ENCODE measurements at places on chromosomes 3 and 15.

GRCh38 chr3:65955792-65956477 is 82.8 kb downstream of the MAGI1 start:
- no peak for DNase-seq

- no peak for DNase-seq
Measured at GRCh38 chr15:40340740-40341400, at the start of gene CCDC9B. Gene CCDC9B (minus strand): TSS chr15:40340939. CDS start chr15:40340819, 120 bp downstream.

DNA sequence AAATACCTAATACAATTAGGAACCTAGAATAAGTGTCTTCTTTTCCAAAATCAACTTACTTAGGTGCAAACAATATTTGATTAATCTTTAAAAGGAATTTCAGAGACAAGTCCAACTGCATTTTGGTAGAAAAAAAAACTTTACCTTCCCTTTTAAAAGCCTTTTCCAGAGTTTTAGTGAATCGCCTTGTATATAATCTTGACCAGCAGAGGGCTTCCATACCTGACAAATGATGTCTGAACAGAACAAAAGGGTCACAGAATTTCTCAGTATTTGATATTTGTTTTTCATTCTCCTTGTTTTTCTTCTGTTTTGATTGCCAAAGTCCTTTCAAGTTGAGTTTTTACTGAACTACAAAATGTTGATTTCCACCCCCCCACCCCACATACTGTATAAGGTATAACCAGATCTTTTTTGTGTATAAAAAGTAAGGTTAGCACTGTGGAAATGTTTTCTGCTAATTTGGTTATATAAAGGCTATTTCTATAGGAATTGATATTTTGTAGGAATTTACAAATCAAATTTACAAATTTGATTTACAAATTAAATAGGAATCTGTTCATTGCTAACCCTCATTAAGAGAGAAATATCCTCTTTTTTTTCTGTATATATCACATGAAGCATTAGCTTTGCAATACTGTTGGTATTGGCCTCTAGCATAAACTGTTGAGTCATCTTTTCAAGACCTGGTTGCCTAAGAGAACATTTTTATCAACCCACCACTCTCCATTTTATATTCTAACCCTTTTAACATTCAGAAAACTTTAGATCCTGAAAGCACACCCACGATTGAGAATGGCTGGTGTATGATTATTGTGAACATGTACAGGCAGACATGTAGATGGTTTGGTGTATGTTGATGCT is 464.1 kb upstream of the RARB start:
- DNase-seq, result no peak

- no peak for DNase-seq
Measured at GRCh38 chr15:69280783-69281182, 17.9 kb upstream of the PAQR5 start.

DNA sequence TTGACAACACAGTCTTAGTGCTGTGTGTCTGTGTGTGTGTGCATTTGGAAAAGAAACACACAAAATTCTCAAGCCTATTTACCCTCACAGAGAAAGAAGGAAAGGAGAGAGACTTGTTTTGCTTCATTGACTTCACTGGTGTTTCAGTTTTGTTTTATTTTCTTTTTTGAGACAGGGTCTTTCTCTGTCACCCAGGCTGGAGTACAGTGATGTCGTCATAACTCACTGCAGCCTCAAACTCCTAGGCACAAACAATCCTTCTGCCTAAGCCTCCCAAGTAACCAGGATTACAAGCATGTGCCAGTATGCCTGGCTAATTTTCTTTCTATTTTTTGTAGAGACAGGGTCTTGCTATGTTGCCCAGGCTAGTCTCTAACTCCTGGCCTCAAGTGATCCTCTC is 636.9 kb downstream of the TAFA4 start:
- DNase-seq, result no peak

DNA sequence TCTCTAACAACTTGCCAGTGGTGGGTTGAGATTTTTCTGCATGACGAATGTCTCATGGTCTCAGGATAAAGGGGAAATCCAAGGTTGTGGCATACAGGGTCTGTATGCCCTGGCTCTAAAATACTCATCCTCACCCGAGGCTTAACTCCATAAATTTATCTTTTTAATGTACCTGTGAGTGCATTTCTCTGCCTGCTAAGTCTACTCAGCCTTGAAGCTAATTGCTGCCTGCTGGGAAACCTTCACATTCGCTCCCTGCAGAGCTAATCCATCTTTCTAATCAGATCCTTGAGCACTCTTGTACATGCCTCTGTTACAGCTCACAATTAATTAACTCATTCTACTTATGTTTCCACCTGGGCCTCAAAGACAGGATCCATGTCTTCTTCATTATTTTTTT is 93.8 kb downstream of the CMSS1 start:
- no peak for DNase-seq

DNA sequence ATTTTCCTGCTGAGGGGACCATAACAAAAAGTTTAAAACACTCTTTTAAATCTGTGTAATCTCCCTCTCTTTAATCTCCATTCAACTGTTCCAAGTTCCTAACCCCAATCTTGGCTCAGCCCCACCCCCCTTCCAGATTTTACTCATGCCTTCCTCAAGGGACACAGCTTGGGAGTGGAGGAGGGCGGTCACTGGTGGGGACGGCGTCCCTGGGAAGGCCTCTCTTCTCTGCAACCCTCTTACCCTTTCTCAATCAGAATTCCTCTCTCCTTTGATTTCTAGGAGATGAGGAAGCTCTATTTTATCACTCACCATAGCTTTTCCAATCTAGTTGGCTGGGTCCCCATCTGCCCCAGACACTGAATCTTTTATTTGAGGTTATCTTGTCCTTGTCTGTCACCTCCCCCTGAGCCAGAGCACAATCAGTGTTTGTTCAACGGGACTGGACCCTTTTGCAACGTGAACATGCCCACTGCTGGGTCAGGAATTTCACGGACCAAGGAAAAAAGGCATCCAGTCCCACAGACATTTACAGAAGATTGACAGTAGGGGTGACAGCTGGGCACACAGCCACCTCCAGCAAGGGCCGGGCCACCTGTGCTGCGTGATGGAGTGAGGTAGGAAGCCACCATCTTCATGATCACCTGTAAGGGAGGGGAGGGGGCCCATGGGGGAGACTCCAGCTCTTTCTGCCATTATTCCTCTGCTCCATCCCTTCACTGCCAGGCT is 84.0 kb upstream of the HERC1 start:
- DNase-seq, result no peak

- no peak for DNase-seq
Measured at GRCh38 chr3:131048030-131048429, 21.4 kb downstream of the NEK11 start.

- no peak for DNase-seq
Measured at GRCh38 chr3:56308471-56308870, 159.8 kb downstream of the ERC2 start.

- DNase-seq, result no peak
Measured at GRCh38 chr3:174332391-174332790, 526.7 kb upstream of the NAALADL2 start.

DNA sequence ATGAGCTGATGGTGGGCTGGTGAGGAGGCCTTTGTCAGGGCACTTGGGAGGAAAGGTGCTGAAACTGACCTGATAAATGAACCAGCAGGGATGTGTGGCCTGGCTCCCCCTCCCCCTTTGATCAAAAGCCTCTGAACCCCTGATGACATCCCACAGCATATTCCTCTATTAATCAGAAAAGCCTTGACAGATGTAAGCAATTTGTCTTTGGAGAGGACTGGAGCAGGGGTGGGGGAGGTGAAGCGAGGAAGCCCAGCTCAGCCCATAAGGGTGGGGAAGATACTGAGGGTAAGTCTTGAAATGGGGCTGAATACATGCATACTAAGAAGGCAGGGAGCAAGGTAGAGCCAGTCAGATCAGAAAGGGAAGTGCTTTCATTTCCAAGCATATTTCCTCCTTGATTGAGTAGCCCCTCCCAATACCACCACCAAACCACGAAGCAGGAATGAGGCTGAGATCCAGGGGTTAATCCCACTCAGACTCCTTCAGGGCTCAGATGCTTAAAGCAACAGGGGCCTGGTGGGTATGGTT is 34.7 kb upstream of the MRPS22 start:
- no peak for DNase-seq

GRCh38 chr15:80265021-80265420 is 13.0 kb upstream of the CTXND1 start:
- no peak for DNase-seq

- no peak for DNase-seq
Measured at GRCh38 chr15:58298879-58299850, 132.6 kb upstream of the LIPC start.

GRCh38 chr3:187122261-187122660 is 17.0 kb downstream of the RPL39L start:
- no peak for DNase-seq

DNA sequence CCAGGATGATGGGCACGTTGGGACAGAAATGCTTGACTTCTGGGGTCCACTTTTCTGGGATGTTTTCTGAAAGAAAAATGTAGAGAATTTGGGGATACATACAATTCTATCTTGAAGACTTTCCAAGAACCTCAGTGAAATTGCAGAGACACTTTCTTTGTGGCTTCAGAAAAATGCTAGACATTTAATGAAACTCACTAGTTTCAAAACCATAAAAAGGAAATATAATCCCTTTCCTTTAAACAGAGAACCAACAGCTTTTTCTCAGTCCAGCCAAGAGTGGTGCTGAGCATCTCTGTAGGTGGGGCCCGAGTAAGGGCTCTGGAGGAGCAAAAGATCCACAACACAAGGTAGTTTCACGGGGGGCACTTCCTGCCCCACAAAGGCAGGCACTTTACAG is 4.4 kb upstream of the GPX1 start:
- DNase-seq, result no peak

- DNase-seq, result no peak
Measured at GRCh38 chr3:127307916-127308315, 20.1 kb upstream of the PRR20G start.

GRCh38 chr3:102189541-102189940 is 245.3 kb upstream of the ZPLD1 start:
- no peak for DNase-seq

- DNase-seq, result no peak
Measured at GRCh38 chr15:70855764-70856163, 1.8 kb upstream of the LARP6 start.

DNA sequence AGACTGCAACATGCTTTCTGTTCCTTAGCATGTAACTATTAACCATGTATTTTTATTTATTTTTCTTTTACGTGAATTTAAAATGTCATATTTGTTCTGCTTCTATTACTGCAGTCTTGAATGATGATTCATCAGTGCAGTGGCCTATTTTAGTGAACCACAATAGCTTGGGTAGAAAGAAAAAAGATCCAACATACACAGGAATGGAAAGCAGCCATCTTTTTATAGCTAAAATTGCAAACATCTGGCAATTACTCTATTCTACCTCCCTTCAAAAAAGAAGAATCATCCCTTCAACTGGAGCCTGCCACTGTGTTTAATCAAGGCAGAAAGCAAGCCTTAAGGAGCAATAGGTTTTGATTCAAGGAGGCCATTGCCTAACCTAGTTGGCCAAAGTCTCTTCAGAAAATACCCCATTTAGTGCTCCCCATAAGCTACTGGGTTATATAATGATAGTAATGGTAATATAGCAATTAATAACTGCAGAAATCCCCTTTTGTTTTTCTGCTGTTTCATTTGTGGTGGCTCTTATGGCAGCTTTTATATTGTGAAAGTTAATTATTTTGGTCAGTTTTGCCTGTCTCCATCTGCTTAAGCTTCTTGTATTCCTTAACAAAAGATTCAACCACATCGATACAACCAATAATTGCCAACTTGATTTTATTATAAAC is 267.3 kb downstream of the LPP start:
- no peak for DNase-seq

DNA sequence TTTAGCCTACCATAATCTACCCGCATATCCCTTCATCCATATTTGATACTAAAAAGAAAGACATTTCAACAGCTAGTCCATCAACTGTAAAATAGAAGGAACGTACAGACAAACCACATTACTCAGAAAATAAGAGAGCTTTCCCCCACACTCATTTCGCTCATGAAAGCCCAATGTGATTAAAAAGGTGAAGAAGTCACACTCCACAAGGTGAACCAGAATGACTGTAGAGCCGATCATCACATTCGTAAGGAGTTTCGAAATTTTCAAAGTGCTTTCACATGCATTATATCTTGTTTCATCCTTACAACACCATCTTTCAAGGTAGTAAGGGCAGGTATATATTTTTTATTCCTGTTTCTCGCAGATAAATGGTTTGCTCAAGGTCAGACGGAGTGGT is 225.3 kb downstream of the FOXP1 start:
- no peak for DNase-seq

- DNase-seq, result no peak
Measured at GRCh38 chr15:42456971-42457370, 34.0 kb downstream of the ZNF106 start.

DNA sequence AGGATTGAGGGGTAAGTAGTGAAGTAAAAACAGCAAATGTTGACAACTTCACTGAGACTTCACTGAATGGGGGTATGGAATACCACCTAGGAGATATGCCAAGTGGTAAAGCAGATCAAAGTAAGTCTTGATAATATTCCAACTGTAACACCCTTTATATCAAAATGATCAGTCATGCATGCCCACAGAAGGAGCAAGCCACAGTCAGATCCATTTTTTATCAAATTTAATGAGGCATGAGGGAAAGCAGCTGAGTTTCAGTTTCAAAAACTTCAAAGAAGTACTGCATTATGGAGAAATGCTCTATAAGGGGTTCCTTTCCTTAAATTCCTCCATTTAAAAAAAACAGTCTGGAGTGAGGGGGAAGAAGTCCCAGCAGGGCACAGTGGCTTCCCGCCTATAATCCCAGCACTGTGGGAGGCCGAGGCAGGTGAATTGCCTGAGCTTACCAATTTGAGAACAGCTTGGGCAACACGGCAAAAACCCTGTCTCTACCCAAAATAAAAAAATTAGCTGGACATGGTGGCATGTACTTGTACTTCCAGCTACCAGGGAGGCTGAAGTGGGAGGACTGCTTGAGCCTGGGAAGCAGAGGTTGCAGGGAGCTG is 56.9 kb downstream of the TJP1 start:
- no peak for DNase-seq

GRCh38 chr3:869269-869668 is 223.6 kb upstream of the CNTN6 start:
- DNase-seq, result no peak

DNA sequence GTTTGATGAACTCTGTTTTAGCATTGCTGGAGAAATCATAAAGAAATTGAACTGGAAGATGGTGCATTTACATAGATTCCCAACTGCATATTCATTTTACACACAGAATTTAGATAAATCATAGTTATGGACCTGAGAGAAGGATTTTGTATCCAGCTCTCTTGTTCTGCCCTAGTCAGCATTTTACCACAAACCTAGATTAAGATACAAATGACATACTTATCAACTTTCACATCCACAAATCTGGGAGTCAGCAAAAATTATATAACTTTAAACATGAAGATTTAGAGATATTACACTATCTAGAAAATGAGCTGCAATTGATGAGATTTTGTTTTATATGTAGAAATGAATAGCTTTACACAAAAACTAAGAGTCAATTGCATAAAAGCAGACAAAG is 632.8 kb downstream of the IGSF11 start:
- no peak for DNase-seq

DNA sequence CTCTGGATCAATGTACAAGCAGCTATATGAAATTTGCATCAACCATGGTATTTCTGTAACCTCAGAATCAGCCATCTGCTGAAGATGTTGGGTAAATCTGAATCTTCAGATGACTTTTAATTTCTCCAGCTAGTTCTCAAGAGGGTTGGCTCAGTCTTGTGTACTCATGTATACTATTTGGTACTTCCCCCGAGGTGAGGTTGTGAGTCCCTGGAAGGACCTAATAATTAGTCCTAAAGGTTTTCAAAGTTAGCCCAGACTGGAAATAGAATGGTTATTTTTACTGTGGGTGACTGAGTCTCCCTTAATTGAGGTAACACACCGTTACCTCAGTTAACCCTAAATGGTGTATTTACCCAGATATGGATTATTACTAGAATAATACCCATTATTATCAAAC is 104.3 kb upstream of the THSD4 start:
- DNase-seq, result no peak

- DNase-seq, result no peak
Measured at GRCh38 chr3:160210341-160210740, 14.9 kb upstream of the C3orf80 start.
